Stimulated activated CD8-positive, alpha-beta memory T cell treated with anti-CD3 and anti-CD28 coated beads, Interleukin-4, amount 100 ng/mL, for 1 hour (primary cell): ENCODE measurements at places on chromosomes 4 and X.

DNA sequence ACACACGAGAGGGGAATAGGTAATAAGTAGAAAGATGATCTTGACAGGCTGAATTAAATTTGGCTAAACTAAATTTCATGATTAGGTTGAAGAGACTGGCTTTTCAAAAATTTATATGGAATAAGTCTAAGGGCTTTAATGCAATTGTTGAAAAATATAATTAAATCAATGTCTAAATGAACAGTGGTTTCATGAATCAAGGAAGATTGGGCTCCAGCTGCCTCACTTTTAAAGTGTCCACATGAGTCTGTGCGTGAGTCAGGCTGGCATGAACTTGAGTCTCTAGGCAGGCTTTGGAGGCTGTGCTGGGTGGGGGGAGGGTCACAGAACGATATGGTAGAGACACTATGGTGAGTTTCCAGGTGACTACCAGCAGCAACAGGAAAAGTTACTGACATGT lies 111.9 kb downstream of the SORBS2 start:
- DNase-seq: no peak

DNA sequence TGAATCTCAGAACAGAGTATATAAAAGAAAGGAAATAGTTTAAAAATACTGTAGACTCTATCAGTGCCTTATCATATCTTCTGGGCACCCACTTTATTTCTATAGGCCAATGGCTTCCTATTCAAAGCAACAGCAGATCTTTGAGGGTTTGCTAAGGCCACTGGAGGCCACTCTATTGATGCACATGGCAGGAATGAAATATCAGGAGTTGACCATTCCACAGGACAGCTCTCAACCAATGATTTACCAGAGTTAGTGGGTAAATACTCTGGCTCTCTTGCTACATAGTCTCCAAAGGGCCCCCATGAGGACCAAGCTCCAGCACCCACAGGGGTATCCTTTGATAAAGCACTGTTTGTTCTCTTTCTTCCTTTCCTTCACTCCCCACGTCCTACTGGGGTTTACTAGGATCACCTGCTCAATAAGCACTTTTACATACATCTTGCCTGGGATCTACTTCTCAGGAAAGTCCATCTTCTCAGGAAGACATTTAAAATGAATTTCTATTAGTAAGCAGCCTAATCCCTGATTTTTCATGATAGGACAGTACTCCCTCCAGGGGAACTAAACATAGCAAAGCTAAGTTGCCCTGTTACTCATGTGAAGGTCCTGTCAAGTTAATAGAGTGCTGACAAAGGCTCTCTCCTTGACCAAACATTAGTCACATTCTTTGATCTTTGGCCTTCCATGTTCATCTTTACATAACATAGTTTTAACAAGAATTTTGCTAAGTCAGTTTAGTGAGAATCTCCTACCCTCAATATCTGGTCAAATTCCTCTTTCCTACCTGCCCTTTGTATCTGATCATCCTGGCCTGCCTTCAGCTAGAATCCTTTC lies 459.7 kb downstream of the GRXCR1 start:
- DNase-seq: no peak

DNA sequence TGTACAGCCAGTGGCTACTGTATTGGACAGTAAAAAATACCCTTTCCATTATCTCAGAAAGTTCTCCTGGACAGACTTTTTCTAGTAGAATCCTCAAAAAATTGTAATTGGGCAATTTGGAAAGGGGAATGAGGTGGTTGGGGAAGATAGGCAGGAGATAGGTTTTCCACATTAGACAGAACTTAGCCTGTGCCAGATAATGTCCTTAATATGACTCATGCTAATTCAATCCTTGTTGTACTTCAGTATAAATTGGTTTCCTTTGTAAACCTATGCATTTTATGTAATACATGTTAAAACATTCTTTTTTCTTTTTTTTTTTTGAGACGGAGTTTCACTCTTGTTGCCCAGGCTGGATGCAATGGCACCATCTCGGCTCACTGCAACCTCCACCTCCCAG lies 8.9 kb downstream of the EIF4E start:
- DNase-seq: no peak

- DNase-seq: no peak
These were observed 154.3 kb upstream of the EDNRA start for GRCh38 chr4:147326591-147326990.

DNA sequence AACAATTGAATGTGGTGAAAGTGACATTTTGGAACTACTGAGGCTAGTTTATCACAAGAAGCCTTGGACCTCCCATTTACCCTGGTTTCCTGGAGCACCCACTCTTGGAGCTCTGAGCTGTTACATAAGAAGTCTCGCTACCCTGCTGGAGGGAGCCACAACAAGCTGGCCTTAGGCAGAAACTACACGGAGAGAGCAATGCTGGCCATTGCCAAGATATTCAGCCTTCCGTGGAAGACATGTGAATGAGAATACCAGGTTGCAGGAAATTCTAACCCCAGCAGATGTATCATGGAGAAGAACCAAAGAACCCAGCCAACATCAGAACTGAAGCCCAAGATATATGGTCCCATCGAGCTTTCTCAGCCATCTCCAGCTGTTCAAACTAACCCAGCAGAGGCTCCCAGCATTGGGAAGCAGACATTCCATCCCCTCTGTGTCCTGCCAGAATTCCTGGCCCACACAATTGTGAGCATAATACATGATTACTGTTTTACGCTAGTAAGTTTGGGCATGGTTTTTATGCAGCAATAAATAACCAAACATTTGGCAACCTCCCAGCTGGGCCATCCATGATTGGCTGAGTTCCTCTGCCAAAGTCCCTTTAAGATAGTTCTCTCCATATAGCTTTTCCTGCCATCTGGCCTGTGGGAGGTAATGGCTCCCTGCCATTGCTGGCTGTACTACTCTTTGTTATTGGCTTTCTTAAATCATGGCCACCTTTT lies 17.9 kb upstream of the PDE5A start:
- no peak for DNase-seq

DNA sequence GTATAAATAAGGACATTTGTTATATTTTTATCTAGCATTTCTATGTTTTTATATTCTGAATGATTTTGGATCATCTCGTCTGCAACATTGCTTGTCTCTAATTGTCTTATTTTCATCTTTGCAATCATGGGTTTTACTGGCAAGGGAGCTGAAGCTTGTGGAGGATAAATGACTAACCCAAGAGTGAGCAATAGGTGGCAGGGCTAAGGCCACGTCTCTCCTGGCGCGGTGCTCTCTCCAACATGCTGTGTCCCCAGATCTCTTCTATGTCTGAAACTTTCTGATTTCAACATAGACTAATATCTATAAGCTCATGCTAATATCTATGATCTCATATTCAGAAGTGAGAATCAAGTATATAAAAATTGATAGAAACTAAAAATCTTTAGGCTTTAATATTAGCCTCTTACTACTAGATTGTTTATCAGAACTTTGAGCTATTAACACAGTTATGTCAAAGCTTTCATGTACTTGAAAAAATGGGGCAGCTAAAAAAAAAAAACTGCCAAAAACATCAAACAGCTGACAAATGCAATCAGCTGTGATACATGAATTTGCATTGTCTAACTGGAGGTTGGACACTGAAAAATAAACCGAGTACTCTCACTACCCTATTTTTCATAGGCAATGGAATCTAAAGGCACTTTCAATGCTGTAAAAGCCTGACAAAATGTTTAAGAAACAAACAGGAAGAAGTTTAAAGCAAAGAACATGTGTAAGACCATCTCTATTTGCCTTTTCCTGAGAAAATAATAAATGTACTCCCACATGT lies 169.2 kb downstream of the TMA16 start:
- DNase-seq: no peak

- DNase-seq: no peak
These were observed 873.2 kb downstream of the STPG2 start for GRCh38 chr4:97270051-97270450.

- no peak for DNase-seq
These were observed 389.5 kb upstream of the GRID2 start for GRCh38 chr4:91914176-91914804.

- DNase-seq: no peak
These were observed 5.8 kb upstream of the SEPTIN11 start for GRCh38 chr4:76943790-76944189.

DNA sequence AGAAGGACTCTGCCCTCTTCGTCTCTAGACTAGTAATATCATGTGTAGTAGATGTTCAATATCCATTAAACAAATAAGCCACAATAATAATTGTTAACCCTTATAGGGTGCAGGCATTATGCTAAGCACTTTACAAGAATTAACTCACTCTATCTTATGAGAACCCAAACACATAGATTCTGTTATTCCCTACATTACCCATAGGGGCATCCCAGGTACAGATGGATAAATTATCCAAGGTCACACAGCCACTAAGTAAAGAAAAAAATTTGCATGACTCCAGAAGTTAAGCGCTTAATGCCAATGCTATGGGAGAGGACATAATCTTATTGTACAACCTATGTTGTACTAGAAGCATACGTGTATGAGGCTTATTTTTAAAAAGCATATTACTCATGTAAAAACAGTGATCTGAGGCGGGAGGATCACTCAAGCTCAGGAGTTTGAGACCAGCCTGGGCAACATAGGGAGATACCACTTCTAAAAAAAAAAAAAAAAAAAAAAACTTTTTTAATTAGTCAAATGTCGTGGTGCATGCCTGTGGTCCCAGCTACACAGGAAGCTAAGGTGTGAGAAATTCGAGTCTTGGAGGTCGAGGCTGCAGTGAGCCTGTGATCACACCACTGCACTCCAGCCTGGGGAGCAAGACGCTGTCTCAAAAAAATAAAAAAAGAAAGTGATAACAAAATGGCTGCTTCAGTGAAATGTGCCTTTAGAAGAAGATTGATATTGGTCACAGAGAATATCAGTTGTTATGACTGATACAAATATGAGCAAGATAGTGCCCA lies 13.6 kb downstream of the LDB2 start:
- DNase-seq: no peak

DNA sequence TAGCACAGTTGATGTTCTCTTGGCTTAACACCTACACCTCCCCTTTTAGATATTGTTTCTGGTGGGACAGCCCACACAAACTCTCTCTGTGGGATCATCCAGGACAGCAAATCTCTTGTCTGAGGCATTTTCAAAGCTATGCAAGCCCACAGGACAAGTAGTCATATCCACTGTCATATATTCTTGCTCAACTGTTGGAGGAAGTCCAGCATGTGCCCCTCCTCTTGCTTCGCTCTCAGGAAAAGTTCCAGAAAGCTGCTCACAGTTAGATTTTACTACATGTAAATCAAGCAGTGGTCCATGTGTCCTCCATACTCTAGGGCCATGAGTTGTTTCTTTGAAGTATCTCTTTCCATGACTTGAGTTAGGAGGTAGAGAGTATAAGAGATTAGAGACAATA lies 260.7 kb downstream of the INPP4B start:
- no peak for DNase-seq

GRCh38 chrX:49858341-49858740 lies 20.9 kb upstream of the USP27X start:
- no peak for DNase-seq

GRCh38 chr4:170716868-170717267 lies 627.1 kb upstream of the AADAT start:
- no peak for DNase-seq

- DNase-seq: no peak
These were observed 524.2 kb downstream of the FAT4 start for GRCh38 chr4:125838924-125839323.

DNA sequence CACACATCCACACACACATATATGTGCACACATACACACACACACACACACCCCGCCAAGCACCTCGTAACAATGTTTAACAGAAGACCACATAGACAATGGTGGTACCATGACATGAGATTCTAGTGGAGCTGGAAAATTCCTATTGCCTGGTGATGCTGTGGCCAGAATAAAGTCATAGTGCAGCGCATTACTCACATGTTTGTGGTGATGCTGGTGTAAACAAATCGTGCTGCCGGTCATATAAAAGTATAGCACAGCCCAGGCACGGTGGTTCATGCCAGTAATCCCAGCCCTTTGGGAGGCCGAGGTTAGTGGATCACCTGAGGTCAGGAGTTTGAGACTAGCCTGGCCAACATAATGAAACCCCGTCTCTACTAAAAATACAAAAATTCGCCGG lies 275.2 kb downstream of the TRIML1 start:
- DNase-seq: no peak

GRCh38 chr4:154569028-154569427 lies 6.2 kb downstream of the FGB start:
- DNase-seq: no peak

DNA sequence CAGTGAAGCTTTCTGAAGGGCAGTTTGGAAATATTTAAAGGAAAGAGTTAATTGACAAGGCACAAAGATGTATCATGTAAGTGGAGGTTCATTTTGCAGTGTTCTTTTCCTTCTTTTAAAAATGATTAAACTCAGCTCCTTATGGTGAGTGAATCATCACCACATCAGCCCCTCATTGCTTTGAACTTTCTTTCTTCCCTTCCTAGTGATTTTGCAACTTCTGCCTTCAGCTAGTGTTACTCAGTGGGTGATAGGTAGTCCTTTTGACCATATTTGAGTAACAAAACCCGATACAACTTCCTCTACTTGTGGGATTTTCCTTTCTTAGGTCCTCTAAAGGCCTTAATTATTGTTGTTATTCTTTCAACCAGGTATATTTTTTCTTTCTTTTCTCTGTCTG lies 8.2 kb downstream of the ZCCHC4 start:
- no peak for DNase-seq

DNA sequence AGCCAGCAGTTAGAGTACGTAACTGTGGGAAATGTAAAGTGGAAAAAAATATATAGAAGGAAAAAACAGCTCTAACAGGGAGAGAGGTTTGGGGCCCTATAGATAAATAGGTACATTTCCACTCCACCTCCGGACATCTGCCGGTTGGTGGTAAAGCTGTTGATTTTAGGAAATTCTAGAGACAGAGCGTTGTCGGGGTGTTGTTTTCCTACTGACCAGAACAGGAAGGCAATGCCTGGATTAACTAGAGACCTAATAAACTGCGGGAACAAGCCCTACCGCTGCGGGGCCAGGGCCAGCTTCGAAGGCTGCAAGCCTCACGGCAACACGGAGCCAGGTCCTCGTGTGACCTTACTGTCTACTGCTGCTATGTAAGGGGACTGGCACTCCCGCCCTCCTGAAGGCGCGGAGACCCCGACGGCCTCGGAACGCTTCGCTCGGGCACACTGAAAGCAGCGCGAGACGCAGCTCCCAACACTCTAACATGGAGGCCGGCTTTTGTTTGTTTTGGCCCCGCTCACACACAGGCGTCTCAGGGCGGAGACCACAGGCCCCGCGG lies 702 bp upstream of the CDKN2AIP start:
- DNase-seq: peak; percentile 8

- no peak for DNase-seq
These were observed 462.4 kb downstream of the TLL1 start for GRCh38 chr4:166335256-166335938.
